ENCODE measurements at places on chromosomes 2 and 18. TPM values are rescaled to one million over a fixed set of nuclear protein-coding genes. Genes with fewer than 3 reads are reported as not detected.

ARHGAP28 gene
- 20.8 TPM for total RNA-seq

CGREF1 gene
- total RNA-seq: 23.9 TPM

RBBP8 gene
- 19.7 TPM for total RNA-seq

TCF4 gene
- total RNA-seq: 122 TPM

ABCG5 gene
- not detected for total RNA-seq

RNF152 gene
- total RNA-seq: 10.5 TPM

KCNJ13 gene
- total RNA-seq: not detected

SH2D6 gene
- 1.9 TPM for total RNA-seq

MAP3K19 gene
- total RNA-seq: not detected

TNFRSF11A gene
- total RNA-seq: 2.3 TPM

CSRNP3 gene
- total RNA-seq: 6.9 TPM

HOXD4 gene
- 11.6 TPM for total RNA-seq

- H3K36me3 ChIP-seq: no peaks in the 10 kb centered on the region
- H3K4me1 ChIP-seq: peaks cover 5% of the 10 kb centered on the region
- H3K27me3 ChIP-seq: no peaks in the 10 kb centered on the region
- no peak overlapping the region for H3K4me3 ChIP-seq
- no peak for DNase-seq
These were observed 152.9 kb downstream of the ARHGAP28 start for GRCh38 chr18:6882401-6882800.

GRCh38 chr2:237625777-237626176 lies 1.6 kb upstream of the LRRFIP1 start:
- peak overlapping the region; percentile 8 for H3K27ac ChIP-seq
- H3K36me3 ChIP-seq: no peaks in the 10 kb centered on the region
- H3K4me1 ChIP-seq: peaks cover 10% of the 10 kb centered on the region
- no peaks in the 10 kb centered on the region for H3K27me3 ChIP-seq

- H3K27me3 ChIP-seq: no peaks in the 10 kb centered on the region
- no peaks in the 10 kb centered on the region for H3K36me3 ChIP-seq
- H3K4me3 ChIP-seq: no peak overlapping the region
- H3K4me1 ChIP-seq: peaks cover 37% of the 10 kb centered on the region
- no peak overlapping the region for H3K27ac ChIP-seq
- DNase-seq: no peak
These were observed 69.6 kb downstream of the ZNF516 start for GRCh38 chr18:76425146-76426131.

GRCh38 chr18:41532344-41533086 lies 422.5 kb upstream of the PIK3C3 start:
- DNase-seq: no peak
- H3K4me3 ChIP-seq: no peak overlapping the region
- H3K36me3 ChIP-seq: no peaks in the 10 kb centered on the region
- no peaks in the 10 kb centered on the region for H3K4me1 ChIP-seq
- no peaks in the 10 kb centered on the region for H3K27me3 ChIP-seq

GRCh38 chr2:118417406-118418120 lies 329.3 kb downstream of the INSIG2 start:
- H3K27me3 ChIP-seq: no peaks in the 10 kb centered on the region
- no peaks in the 10 kb centered on the region for H3K36me3 ChIP-seq
- H3K4me1 ChIP-seq: no peaks in the 10 kb centered on the region
- H3K4me3 ChIP-seq: no peak overlapping the region

DNA sequence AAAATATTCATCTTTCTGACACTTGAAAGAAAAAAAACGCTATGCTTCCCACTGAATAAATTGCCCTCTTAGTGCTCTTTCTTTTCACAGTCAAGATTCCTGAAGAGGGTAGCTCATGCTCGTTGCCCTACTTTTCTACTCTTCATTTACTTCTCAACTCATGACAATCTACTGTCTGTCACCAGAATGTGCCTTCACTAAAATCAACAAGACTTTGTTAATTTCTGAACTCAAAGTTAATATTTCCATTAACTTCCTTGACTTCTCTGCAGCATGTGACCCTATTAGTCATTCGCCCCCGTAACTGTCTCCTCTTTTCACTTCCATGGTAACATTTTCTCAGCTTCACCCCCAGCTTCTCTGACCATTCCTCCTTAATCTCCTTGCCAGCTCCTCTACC lies 98.9 kb upstream of the MAPRE2 start:
- no peak overlapping the region for H3K27ac ChIP-seq
- H3K27me3 ChIP-seq: no peaks in the 10 kb centered on the region
- no peaks in the 10 kb centered on the region for H3K36me3 ChIP-seq
- DNase-seq: no peak
- no peak overlapping the region for H3K4me3 ChIP-seq

GRCh38 chr2:216606551-216607276 lies 26.5 kb upstream of the IGFBP2 start:
- no peak for DNase-seq
- no peaks in the 10 kb centered on the region for H3K27me3 ChIP-seq
- no peak overlapping the region for H3K27ac ChIP-seq

GRCh38 chr2:216644842-216645635 lies 11.8 kb downstream of the IGFBP2 start:
- no peak overlapping the region for H3K4me3 ChIP-seq
- no peak for DNase-seq
- H3K27ac ChIP-seq: no peak overlapping the region
- H3K36me3 ChIP-seq: no peaks in the 10 kb centered on the region
- H3K4me1 ChIP-seq: peaks cover 14% of the 10 kb centered on the region

- no peak overlapping the region for H3K27ac ChIP-seq
- H3K4me1 ChIP-seq: no peaks in the 10 kb centered on the region
- no peak for DNase-seq
- H3K36me3 ChIP-seq: no peaks in the 10 kb centered on the region
- no peak overlapping the region for H3K4me3 ChIP-seq
These were observed 145.9 kb upstream of the FHL2 start for GRCh38 chr2:105544591-105545377.

DNA sequence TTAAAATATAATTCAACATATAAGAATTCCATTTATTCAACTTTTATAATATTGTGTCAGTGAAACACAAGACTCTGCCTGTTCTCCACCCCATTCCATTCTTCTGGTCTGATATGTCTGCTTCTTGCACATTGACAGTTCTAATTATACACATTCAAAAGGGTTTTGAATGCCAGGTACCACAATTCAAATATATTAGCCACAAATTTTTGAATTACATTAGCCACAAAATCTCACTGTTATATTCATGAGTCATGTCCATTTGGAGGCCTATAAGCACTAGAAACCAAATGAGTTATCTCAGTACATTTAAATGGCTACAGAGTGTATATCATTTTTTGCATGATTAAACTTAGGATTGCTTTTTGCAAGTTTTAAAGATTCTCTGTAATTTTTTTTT lies 72.1 kb downstream of the CCDC150 start:
- H3K27ac ChIP-seq: no peak overlapping the region
- DNase-seq: no peak
- H3K27me3 ChIP-seq: no peaks in the 10 kb centered on the region
- no peak overlapping the region for H3K4me3 ChIP-seq
- no peaks in the 10 kb centered on the region for H3K36me3 ChIP-seq

DNA sequence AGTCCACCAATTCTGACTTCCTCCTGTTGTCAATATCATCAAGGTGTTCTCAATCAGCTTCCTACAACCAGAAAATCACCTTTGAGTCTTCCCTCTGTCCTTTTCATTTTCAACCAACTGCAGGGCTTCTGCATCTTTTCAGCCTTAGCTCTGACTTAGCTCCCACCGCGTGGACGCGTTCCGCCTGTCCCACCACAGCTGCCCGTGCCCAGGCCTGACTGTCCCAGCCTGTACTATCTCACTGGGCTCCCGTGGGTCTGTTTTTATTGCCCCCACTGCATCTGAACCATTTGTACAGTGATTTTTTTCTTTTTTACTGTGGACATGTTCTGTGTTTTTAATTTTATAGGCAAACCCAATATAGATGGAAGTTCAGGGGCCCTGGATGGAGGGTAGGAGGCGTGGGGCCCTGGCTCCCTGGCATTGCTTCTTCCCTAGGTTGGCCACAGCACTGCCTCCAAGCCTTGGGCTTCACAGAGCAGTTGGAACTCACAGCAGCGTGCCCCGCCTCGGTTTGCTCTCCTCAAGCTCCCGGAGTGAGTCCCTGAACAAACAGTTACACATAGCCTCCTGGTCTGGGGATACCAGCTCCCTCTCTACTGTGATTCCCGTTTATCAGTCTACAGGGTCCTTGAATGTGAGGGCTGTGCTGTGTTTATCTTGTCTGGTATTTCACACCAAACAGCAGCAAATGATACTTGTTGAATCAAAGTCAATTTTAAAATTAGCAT lies 280.6 kb upstream of the PXDN start:
- no peak overlapping the region for H3K4me3 ChIP-seq
- no peaks in the 10 kb centered on the region for H3K36me3 ChIP-seq
- no peaks in the 10 kb centered on the region for H3K27me3 ChIP-seq
- H3K4me1 ChIP-seq: no peaks in the 10 kb centered on the region
- no peak overlapping the region for H3K27ac ChIP-seq

GRCh38 chr18:25322806-25323205 lies 29.2 kb downstream of the ZNF521 start:
- peaks cover 12% of the 10 kb centered on the region for H3K4me1 ChIP-seq
- no peaks in the 10 kb centered on the region for H3K36me3 ChIP-seq
- no peak overlapping the region for H3K27ac ChIP-seq
- no peak overlapping the region for H3K4me3 ChIP-seq
- no peak for DNase-seq
